ENCODE measurements at places on chromosomes 3 and 15.

- DNase-seq: no peak
Observed at GRCh38 chr3:53807117-53807810, 39.0 kb downstream of the CHDH start.

DNA sequence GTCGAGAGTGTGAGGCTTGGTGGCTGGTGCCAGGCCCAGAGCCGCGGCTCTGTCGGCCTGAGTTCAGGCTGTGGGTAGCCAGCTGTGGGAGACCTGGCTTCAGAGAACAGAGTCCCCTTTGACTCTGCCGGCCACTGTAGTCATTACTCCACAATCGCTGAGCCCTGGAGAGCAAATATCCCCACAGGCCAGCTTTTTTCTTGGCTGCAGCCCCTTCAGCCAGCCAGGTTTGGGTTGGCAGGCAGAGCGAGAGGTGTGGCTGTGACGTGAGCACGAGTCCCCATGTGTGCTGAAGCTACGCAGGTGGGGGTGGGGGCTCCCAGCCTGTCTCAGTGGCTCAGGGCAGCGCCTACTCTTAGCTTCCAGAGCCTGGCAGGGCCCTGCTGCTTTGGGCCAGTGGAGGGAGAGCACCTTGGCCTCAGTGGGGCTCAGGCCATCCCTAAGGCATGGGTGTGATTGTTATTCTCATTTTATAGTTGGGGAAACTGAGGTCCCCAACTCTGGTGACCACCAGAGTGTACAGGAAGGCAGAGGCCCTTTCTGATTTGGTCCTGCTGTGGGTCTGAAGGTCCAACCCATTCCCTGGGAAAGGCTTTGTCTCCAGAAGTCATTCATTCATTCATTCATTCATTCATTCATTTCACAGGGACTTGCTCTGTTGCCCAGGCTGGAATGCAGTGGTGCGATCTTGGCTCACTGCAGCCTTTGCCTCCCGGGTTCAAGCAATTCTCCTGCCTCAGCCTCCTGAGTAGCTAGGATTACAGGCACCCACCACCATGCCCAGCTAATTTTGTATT, 45.7 kb upstream of the LCTL start:
- DNase-seq: no peak

GRCh38 chr3:176167272-176167671, 1030.0 kb downstream of the TBL1XR1 start:
- DNase-seq: no peak

GRCh38 chr3:125431391-125431790, 56.3 kb upstream of the ZNF148 start:
- no peak for DNase-seq

GRCh38 chr3:53730576-53730975, 115.6 kb downstream of the CHDH start:
- no peak for DNase-seq

GRCh38 chr3:175764722-175765121, 905.6 kb downstream of the NAALADL2 start:
- no peak for DNase-seq

- DNase-seq: no peak
Observed at GRCh38 chr3:196754091-196754981, 14.7 kb downstream of the PAK2 start.

DNA sequence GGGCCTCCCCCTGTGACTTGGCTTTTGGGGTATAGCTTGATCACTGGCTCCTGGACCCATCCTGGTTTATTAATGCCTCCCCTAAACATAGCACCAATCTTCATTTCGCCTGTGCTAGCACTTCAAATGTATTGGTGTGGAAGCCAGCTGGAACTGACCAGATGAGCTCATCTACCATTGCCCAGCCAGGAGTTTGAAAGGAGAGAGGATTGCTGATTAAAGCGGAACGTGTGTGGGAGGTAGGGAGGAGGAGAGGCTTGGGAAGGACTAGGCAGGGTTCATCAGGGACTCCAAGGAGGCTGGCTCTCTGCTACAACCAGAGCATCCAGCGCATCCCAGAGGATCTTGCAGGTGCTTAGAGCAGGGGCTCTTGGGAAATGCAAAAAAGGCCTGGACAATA, 34.4 kb upstream of the TLE3 start:
- DNase-seq: no peak

DNA sequence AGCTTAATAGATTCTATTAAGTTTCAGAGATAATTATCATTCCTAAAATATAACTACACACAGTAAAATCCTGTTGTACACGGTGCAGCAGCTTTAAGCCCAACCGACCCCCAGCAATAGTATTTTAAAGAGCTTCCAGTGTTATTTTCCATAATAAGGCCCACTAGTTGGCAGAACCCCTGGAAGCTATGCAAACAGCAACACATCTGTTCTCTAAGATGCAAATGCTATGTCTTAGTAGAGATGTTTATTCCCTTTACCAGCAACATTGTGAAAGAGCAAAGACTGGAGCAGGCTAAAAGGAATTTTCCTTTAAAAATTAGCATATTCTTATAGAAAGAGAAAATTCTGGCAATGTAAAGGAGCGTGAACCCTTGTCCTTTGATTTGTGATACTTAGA, 819.7 kb upstream of the ALCAM start:
- DNase-seq: no peak

- DNase-seq: no peak
Observed at GRCh38 chr15:101669744-101670143, 17.6 kb upstream of the TM2D3 start.

Measured in activated naive CD8-positive, alpha-beta T cell treated with anti-CD3 and anti-CD28 coated beads, Interleukin-2, amount 10 ng/mL, durations not matched to agents 7 days and 5 days (primary cell).